ENCODE measurements at places on chromosomes 12 and 14.

GRCh38 chr12:74647256-74647655 is 109.6 kb downstream of the ATXN7L3B start:
- DNase-seq: no peak

- peak; percentile 55 for DNase-seq
Observed at GRCh38 chr12:26971963-26972362, 33.7 kb downstream of the FGFR1OP2 start.

DNA sequence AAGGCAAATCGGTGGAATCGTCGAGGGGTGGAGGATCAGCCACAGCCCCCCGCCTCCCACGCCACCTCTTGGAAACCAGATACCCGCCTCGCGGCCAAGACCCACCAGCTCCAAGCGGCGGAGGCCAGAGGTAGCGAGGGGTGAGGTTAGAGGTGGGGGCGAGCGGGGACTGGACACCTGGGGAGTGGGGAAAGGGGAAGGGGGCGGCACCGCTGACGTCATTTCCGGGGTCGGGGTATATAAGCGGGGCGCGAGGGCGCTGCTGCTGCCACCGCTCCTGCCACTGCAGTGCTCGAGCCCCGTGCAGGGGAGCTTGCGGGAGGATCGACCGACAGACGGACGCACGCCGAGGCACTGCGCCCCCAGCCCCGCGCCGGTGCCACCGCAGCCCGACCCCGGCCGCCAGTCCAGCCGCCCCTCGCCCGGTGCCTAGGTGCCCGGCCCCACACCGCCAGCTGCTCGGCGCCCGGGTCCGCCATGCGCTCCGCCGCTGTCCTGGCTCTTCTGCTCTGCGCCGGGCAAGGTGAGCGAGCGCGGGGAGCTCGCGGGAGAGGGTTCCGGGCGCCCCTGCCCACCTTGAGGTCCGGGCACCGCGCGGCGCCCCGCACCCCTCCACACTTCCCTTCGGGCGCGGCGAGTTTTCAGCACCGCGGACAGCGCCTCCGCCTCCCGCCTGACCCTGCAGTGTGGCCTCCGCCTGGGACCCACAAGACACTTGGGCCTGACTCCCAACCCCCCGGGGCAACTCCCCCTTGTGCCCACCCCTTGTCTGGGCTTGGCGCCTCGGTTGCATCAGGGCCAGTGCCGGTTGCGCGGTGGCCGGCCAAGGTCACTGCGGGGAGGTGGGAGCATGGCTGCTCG is at the start of gene CHGA:
Gene CHGA (plus strand): TSS at position 268 of the 861 bp plus-strand sequence. CDS start 210 bp downstream, at position 478.
- peak; percentile 63 for DNase-seq

GRCh38 chr12:15209782-15210181 is 11.4 kb downstream of the RERG start:
- DNase-seq: no peak

DNA sequence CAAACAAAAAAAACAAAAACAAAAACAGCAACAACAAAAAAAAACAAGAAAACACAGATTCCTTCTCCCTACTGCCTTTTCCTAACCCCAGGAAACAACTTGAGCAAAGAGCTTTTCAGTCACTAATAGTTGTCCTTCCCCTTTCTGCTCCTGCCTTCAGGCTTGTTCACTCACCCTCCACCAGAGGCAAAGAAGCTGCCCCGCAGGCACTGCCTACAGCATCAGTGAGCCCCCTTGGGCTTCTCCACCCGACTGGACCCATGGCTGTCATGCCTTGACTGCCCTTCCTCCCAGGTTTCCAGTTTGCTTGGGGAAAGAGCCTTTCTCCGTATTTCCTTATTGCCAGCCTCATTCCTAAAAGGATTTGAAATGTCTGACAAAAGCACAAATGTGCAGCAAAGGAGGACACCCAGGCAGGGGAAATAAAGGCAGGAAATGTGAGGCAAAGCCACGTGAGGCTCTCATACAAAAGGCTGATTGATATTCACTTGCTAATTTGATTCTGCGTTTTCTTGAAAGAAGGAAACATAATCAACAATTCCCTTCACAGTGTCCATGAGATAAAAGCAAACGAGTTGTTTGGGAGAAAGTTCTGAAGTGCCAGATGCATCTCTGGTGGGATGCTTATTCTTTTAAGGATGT is 85.7 kb downstream of the GPATCH2L start:
- no peak for DNase-seq

- DNase-seq: no peak
Observed at GRCh38 chr14:81344481-81345160, 55.5 kb downstream of the STON2 start.

GRCh38 chr12:52691076-52691840 is 11.1 kb upstream of the KRT1 start:
- peak; percentile 65 for DNase-seq
